ENCODE measurements at places on chromosomes 7 and 10.
A peak's percentile ranks its signal among the peaks of the same experiment; 100 is the strongest.

GRCh38 chr7:99535667-99536066, 16.2 kb downstream of the FAM200A start:
- H3K4me3 ChIP-seq = no peak overlapping the region
- H3K4me1 ChIP-seq = no peaks in the 10 kb centered on the region
- no peak overlapping the region for H3K27ac ChIP-seq
- DNase-seq = no peak

- H3K27ac ChIP-seq = no peak overlapping the region
- no peaks in the 10 kb centered on the region for H3K27me3 ChIP-seq
- H3K4me1 ChIP-seq = no peaks in the 10 kb centered on the region
- no peak for DNase-seq
- H3K4me3 ChIP-seq = no peak overlapping the region
Observed at GRCh38 chr7:135704074-135704473, 23.9 kb downstream of the SLC13A4 start.

DNA sequence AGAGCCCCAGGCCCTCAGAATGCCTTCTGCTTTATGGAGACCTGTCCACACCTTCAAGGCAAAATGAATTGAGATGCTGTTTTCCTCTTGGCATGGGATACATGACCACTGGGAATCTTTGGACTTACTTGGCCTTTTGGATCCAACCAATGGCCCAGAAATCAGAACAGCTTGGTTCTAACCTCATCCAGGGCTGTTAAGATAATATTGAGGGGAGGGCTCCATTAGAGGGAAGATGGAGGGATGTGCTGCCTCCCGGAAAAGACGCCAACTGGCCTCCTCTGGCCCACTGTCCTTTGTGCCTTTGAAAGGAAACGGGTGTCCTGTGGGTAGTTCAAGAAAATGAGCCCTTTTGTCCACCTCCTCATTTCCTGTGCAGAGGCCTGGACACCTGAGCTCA, 530.9 kb downstream of the KCNMA1 start:
- H3K27ac ChIP-seq = peak overlapping the region; percentile 79
- DNase-seq = no peak
- no peaks in the 10 kb centered on the region for H3K27me3 ChIP-seq
- H3K4me1 ChIP-seq = peaks cover 45% of the 10 kb centered on the region
- H3K36me3 ChIP-seq = no peaks in the 10 kb centered on the region
- no peak overlapping the region for H3K4me3 ChIP-seq

GRCh38 chr10:31032258-31033132, 830 bp upstream of the ZNF438 start:
- peak overlapping the region; percentile 79 for H3K4me3 ChIP-seq
- peaks cover 30% of the 10 kb centered on the region for H3K4me1 ChIP-seq
- H3K27me3 ChIP-seq = no peaks in the 10 kb centered on the region
- no peaks in the 10 kb centered on the region for H3K36me3 ChIP-seq
- DNase-seq = peak; percentile 85
- peak overlapping the region; percentile 99 for H3K27ac ChIP-seq

DNA sequence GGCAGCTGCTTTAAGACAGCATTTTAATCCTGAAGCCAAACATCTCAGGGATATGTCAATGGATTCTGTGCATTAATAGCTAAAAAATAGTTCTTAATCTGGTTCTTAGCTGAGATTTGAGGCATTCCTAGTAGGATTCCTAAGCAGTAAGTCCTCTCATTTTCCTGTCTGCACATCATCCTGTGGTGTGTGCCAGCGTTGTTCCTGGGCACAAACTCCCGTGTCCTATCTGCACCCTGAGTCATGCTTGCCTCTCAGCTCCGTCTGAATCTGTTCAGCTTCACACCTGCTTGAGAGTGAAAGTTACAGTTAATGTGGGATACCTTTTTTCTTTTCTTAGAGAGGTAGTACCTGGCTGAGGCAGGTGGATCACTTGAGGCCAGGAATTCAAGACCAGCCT, 19.5 kb downstream of the BAG3 start:
- no peak overlapping the region for H3K4me3 ChIP-seq
- peaks cover 32% of the 10 kb centered on the region for H3K4me1 ChIP-seq
- H3K36me3 ChIP-seq = peaks cover 53% of the 10 kb centered on the region
- H3K27ac ChIP-seq = no peak overlapping the region
- no peaks in the 10 kb centered on the region for H3K27me3 ChIP-seq

DNA sequence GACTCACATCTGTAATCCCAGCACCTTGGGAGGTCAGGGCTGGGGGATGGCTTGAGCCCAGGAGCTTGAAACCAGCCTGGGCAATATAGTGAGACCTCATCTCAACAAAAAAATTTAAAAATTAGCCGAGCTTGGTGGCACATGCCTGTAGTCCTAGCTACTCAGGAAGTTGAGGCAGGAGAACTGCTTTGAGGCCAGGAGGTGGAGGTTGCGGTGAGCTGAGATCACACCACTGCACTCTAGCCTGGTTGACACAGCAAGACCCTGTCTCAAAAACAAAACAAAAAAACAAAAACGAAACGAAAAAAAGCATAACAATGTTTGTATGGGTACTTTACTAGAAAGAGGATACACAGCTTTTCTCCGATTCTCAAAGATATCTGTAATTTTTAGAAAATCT, 31.8 kb downstream of the WNT16 start:
- no peaks in the 10 kb centered on the region for H3K4me1 ChIP-seq
- peaks cover 12% of the 10 kb centered on the region for H3K36me3 ChIP-seq
- H3K4me3 ChIP-seq = no peak overlapping the region
- H3K27ac ChIP-seq = no peak overlapping the region

- no peak overlapping the region for H3K4me3 ChIP-seq
- peaks cover 4% of the 10 kb centered on the region for H3K36me3 ChIP-seq
- no peaks in the 10 kb centered on the region for H3K27me3 ChIP-seq
Observed at GRCh38 chr10:110109511-110109910, 97.9 kb upstream of the MXI1 start.

DNA sequence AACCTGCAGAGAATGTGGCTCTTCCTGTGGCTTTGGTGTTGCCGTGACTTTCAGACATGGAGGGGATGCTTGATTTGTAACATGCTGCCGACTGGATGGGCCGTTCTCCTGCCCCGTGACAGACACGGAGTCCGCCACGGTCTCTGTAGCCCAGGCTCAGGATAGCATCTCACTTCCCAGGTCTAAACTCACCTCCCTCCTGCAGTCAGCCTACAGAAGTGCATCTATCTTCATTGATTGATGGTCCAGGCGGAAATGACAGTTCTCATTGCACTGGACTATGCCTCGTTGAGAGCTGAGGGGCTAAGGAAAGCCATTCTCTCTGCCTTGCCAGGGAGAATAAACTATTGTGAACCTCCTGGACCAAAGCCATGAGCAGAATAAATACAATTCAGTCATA, 77.5 kb downstream of the CHN2 start:
- no peaks in the 10 kb centered on the region for H3K4me1 ChIP-seq
- no peak overlapping the region for H3K27ac ChIP-seq
- no peak for DNase-seq

DNA sequence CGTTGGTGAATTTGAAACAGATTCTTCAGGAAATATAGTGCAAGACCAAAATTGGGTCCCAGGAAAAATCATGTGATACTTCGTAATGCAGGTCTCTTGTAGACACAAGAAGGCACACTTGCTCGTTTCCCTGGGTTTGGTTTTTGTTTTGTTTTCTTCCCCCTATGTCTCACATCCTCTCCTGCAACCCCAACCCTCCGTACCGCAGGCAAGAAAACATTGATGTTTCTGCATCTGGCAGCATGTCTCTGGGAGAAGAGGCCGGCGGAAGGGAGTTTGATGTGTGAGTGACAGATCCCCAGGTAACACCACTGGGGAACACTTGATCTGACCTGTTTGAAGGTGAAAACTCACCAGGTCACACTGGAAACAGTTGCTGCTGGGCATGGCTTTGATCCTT, 718.5 kb downstream of the AUTS2 start:
- peak overlapping the region; percentile 36 for H3K27ac ChIP-seq
- DNase-seq = no peak
- H3K4me1 ChIP-seq = peaks cover 15% of the 10 kb centered on the region
- H3K4me3 ChIP-seq = no peak overlapping the region
- no peaks in the 10 kb centered on the region for H3K36me3 ChIP-seq

- DNase-seq = peak; percentile 73
- H3K4me3 ChIP-seq = no peak overlapping the region
- no peaks in the 10 kb centered on the region for H3K36me3 ChIP-seq
- peaks cover 34% of the 10 kb centered on the region for H3K4me1 ChIP-seq
- no peaks in the 10 kb centered on the region for H3K27me3 ChIP-seq
Observed at GRCh38 chr10:103645141-103646054, 151.9 kb downstream of the NEURL1 start.

Data from thoracic aorta (tissue), 2 donors.